ENCODE measurements at places on chromosomes 12 and 14. TPM values are rescaled to one million over a fixed set of nuclear protein-coding genes. Genes with fewer than 3 reads are reported as not detected.

ADCY4 gene
- total RNA-seq: 0.35 TPM

DNA sequence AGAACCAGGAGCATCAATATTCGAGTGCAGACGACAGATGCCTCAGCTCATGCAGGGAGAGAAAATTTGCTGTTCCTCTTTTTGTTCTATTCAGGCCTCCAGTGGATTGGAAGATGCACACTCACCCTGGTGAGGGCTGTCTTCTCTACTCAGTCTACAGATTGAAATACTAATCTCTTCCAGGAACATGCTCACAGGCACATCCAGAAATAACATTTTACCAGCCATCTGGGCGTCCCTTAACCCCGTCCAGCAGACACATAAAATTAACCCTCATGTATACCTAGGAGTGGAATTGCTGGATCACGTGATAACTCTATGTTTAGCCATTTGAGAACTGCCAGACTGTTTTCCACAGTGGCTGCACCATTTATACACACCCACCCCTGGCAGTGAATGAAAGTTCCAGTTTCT, 4.5 kb upstream of the OAS2 start:
- no peak overlapping the region for H3K4me3 ChIP-seq
- no peaks in the 10 kb centered on the region for H3K27me3 ChIP-seq
- no peak overlapping the region for H3K27ac ChIP-seq
- no peak for DNase-seq
- H3K36me3 ChIP-seq: no peaks in the 10 kb centered on the region

DNA sequence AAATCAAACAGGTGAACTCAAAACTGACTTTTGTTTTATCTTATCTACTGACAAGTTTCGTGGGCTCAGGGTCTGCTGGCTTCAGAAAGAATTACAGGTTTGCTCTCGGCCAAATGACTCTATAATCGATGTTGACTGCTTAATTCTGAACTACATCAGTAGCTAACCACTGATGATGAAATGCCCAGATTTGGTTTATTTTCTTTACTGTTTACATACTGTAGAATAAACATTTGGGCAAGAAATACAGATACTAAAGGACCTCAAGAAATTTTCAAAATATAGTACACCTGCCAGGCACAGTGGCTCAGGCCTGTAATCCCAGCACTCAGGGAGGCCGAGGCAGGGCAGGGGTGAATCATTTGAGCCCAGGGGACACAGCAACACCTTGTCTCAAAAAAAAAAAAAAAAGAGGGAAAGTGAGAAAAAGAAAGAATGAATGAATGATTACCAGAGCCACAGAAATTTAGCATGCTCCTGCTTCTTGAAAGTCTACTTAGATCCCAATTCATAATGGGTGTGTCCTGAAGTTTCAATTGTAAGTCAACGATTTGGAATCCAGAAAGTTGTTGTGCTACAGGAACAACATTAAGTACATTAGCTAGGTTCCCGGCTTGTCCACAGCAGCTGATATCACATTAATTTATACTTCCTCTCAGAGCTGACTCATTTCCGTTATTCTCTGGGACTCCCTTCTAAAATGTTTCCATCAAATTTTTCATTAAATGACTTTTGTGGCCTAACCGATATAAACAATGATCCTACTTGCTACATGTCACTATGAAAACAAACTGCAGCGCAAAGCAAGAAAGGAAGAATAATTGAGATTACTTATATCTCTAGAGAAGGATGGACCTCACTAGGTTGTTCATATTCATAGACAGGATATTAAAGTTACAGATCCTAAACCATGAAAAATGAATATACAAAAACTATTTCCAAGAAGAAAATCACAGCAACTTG, 134.3 kb downstream of the MED13L start:
- DNase-seq: no peak
- no peak overlapping the region for H3K27ac ChIP-seq
- no peaks in the 10 kb centered on the region for H3K27me3 ChIP-seq
- no peaks in the 10 kb centered on the region for H3K36me3 ChIP-seq

DNA sequence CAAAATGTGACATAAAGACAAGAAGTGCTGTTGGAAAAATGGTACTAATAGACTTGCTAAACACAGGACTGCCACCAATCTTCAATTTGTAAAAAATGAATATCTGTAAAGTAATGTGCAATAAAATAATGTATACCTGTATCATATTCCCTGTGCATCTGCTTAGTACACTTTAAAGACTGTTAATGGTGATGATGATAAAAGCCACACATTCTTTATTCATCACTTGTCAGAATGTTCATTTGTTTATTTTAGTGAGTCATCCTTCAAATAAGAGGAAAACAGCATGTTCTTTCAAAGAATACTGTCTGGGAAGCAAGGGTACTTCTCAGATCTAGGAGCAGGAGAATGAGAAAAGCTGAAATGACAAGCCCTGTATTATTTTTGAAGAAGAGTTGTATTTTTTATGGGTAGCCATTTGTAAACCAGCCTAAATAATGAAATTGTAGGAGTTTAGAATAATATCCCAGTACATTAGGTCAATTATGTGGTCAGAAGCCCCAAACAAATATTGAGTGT, 78.3 kb upstream of the PSMA6 start:
- no peak for DNase-seq
- no peaks in the 10 kb centered on the region for H3K36me3 ChIP-seq
- no peak overlapping the region for H3K27ac ChIP-seq
- H3K27me3 ChIP-seq: no peaks in the 10 kb centered on the region
- no peak overlapping the region for H3K4me3 ChIP-seq
- H3K4me1 ChIP-seq: no peaks in the 10 kb centered on the region

DNA sequence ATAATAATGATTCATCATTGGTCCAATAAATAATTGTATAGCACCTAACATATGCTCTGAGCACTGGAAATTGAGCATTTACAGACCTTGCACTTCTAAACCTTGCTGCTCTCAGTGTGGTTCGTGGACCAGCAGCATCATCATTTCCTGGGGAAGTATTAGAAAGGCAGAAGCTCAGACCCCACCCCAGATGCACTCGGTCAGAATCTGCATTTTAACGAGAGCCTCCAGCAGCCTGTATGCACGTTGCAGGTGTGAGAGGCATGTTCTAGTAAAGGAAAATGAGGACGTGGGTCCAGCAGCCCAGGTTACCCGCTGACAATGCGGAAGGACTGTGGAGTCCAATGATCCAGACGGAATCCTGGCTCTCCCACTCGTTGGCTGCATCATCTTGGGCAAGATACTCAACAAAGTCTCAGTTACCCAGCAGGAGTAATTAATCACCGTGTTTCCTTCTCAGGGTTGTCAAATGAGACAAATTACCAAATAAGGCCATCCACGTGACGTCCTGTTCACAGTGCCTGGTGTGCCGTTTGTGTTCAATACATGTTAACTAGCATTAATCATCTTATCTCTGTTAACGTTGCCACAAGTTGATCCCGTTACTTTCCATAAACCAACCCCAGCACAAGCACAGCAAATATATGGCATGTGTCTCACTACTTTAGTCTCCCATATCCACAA, 49.2 kb upstream of the CCND2 start:
- H3K27ac ChIP-seq: no peak overlapping the region
- no peaks in the 10 kb centered on the region for H3K27me3 ChIP-seq
- DNase-seq: no peak
- H3K4me3 ChIP-seq: no peak overlapping the region
- no peaks in the 10 kb centered on the region for H3K4me1 ChIP-seq

- DNase-seq: no peak
- H3K27ac ChIP-seq: no peak overlapping the region
- H3K27me3 ChIP-seq: peaks cover 10% of the 10 kb centered on the region
- H3K36me3 ChIP-seq: no peaks in the 10 kb centered on the region
- no peaks in the 10 kb centered on the region for H3K4me1 ChIP-seq
- no peak overlapping the region for H3K4me3 ChIP-seq
Observed at GRCh38 chr12:42546709-42547108, 42.8 kb downstream of the PRICKLE1 start.
